Retina (tissue), 1 donor: ENCODE measurements at places on chromosomes 11 and 22.
A peak's percentile ranks its signal among the peaks of the same experiment; 100 is the strongest.

DNA sequence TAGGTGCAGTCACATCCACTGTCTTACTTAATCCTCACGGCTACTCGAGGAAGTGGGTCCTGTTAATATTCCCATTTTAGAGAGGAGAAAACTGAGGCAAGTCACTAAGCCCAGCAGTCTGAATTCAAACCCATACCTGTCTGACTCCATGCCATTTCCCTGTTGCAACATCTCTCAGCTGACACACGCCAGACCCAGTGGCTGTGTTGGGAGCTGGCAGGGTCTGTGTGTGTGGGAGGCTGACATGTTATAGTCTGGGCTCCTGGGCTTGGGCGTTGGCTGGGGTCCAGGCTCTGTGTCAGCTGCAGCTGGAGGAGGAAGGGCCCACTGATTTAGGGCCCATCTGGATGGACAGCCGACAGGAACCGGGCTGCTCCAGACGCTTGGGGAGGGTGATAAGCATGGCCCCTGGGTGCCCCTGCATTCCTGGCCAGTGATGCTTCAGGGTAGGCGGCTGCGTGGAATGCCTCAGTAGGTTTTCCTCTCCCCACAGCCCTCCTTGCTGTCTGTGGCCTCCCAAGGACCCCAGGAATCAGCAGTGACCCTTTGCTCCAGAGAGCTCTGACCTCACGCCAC lies 562.5 kb downstream of the MN1 start:
- DNase-seq: no peak

- DNase-seq: peak; percentile 77
Observed at GRCh38 chr11:124717786-124718651, 21.7 kb upstream of the NRGN start.

DNA sequence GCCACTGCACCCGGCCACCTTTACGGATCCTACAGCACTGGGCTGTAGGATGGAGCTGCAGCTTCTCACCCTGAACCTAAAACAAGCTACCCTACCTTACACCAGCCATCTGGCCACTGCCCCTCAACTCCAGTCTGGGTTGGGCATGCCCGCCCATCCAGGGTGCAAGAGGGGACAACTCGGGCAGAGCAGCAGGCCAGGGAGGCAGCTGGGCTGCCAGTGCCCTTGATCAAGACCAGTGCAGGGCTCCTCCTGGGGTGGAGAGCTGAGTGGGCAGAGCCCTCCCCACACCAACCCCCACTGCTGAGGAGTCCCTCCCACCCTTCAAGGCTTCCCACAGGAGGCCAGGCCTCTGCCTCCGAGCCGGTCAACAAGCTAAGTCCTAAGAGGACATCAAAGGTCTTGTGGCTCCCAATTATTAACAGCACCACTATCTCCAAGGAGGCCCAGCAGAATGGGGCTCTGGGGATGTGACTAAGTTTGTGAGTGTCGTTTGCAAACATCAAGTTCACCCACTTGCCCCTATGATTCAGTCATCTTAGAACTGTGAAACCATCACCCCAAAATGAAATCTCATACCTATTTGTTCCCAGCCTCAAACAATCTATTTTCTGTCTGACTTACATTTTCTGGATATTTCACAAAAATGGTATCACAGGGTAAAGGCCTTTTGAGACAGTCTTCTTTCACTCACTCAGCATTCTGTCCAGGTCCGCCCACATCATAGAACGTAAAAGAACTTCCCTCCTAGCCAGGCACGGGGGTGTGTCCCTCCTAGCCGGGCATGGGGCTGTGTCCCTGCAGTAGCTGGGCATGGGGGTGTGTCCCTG lies 11.0 kb downstream of the GATD1 start:
- DNase-seq: no peak

DNA sequence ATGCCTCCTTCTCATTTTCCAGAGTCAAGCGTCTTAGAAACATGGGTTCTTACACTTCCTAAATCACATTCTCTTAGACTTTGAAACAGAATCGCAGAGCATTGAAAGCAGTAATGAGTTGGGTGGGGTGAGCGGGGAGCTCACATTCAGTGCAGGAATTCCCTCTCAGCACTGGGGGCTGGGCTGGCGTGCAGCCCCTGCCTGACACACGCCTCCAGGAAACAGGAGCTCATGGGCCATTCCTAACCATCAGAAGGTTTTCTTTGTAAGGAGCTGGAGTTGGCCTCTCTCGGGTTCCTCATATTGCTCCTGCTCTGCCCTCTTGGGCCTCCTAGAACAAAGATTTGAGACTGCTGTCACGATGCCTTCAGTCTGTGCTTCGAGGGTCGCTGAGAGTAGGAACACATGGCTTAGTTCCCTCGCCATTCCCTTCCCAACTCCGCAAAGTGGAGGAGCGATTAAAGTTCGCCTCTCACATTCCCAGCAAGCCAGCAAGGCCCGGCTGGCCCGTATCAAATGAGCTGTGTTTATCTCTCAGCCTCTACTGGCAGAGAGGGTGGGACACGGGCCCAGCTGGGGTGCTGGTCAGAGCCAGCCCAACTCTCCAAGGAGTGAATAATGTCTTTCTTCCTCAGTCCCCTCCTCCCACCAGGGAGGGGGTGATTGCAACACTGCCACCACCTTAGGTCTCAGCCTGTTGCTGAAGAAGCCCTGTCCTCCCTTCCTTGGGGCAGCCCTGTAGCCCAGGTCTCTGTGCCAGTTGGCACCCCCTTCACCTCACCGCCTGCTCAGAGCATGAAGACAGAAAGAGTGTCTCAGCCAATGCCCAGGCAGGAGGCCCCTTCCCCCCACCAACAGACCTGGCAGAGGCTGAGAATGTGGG lies 10.4 kb downstream of the CHRDL2 start:
- DNase-seq: no peak

GRCh38 chr11:8983552-8983951 lies 19.3 kb upstream of the TMEM9B start:
- DNase-seq: no peak

- no peak for DNase-seq
Observed at GRCh38 chr11:1205987-1206331, 16.9 kb upstream of the MUC5B start.

DNA sequence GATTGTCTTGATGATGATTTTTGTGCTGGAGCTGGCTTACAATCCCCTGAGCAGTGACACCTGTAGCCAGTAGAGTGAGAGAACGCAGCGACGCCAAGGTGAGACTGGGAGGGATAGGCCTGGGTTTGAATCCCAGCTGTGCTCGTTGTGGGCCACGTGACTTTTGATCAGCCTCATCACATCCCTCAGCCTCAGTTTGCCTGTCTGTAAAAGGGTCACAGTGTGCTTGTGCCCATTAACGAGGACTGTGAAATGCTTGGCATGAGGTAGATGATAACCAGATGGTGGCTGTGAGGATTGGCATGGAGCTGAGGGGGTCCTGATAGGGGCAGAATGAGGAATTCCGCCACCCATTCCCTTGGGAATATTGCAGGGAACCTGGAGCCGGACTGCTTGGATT lies 9.6 kb downstream of the KIAA1671 start:
- DNase-seq: no peak

- DNase-seq: peak; percentile 54
Observed at GRCh38 chr11:119107538-119108145, 498 bp downstream of the C2CD2L start.

DNA sequence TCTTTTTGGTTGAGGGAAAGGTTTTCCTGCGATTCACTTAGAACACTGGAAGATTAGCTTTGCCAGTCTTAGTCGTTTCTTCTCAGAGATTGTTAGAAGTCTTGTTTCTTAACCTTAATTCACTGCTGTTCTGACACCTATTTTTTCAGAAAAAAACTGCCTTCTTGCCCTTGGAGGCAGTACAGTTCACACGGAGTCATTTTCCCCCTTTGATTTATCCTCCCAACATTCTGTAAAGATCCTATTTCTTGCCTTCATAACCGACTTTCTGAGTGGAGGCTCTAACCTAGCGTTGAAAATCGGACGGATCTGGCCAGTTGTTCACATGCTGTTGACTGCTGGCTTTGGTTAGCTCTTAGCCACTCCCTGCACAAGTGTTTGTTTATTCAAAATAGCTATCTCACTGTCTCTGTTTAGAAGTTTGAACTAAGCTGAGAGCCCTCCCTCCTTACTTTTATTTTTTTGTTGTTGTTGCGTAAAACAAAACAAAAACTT lies 737 bp downstream of the BCL2L13 start:
- no peak for DNase-seq

DNA sequence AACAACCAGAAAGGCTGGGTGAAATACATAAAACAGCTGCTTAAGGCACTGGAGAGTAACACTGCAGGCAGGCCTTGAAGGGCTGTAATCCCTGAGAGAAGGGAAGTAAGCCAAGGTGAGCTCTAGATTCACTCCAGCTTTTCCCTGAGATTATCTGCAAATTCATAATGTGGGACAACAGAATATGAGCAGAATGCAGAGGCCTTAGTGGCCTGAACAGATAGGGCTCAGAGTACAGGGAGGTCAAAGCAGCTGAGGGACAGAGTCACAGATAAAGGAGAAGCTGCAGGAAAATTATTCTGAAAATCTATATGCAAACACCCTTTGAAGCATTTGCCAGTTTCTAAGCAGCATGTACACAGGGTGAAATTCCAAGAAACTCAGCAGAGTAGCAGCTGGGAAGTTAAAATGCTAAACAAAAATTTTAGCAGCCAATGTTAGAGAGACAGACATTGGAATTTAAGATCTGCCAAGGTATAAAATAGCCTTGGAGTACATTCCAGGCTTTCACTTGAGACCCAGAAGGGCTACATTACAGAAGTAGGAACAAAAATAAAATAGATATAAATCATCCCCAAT lies 48.1 kb upstream of the CWF19L2 start:
- DNase-seq: no peak

DNA sequence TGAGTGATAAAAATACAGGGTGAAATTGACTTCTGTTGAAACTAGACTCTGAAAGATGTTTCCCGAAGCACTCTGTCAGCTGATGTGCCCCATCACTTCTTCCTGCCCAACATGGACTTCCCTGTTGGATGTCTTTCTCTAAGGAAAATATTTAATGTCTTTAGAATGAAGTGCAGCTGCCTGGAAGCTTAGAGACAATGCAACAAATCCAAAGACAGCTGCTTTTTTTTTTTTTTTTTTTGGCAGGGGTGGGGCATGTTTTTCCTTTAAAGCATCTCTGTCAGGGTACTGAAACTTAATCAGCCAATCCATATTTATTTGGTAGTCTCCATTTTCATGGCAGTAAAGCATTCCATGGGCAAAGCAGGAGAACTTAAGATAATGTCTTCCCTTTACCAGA lies 5.9 kb downstream of the JAM3 start:
- DNase-seq: no peak

DNA sequence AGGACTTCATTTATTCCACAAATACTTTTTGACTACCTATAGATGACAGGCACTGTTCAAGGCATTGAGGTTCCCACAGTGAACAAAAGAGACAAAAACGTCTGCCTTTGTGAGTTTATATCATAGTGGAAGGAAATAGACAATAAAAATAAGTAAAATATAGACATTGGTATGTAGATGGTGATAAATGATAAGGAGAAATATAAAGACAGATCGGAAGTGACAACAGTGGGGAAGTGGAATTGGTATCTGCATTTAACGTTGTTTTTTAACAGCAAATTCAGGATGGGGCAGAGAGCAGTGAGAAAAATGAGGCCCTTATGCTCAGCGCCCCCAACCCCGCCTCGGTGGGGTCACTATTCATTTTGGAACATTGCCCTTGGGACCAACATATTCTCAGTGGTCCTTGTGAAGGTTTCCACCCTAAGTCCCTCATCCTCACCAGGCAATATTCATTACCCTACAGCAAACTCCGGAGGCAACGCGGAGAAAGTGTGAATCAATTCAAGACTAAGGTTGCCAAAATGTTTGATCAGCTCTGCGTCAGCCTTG lies 627 bp upstream of the PEX26 start:
- no peak for DNase-seq

DNA sequence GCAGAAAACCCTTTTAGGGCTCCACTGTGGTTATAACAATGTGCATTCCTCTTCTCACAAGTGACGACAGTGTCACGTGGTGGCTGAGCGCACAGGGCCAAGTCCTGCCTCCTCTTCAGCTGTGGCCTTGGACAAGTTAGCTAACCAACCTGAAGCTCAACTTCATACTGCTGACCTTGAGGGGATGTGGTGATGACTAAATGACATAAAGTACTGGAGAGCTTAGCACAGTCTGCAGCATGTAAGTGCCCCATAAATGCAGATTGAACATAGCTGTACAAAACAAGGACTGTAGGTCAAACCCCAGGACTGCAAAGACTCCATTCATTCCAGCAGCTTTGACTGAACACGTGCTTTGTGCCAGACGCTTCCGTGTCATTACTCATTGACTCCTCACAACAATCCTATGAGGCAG lies 20.1 kb upstream of the MRGPRX2 start:
- DNase-seq: no peak

DNA sequence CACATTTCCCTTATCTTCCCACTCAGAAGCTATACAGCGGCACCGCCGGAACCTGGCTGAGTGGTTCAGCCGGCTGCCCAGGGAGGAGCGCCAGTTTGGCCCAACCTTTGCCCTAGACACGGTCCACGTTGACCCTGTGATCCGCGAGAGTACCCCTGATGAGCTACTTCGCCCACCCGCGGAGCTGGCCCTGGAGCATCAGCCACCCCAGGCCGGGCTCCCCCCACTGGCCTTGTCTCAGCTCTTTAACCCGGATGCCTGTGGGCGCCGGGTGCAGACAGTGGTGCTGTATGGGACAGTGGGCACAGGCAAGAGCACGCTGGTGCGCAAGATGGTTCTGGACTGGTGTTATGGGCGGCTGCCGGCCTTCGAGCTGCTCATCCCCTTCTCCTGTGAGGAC lies 4.9 kb downstream of the NLRX1 start:
- DNase-seq: no peak

- no peak for DNase-seq
Observed at GRCh38 chr11:21572210-21572609, 620.7 kb upstream of the ANO5 start.

- no peak for DNase-seq
Observed at GRCh38 chr11:93051186-93051585, 81.7 kb downstream of the MTNR1B start.

GRCh38 chr11:82225930-82226329 lies 507.7 kb downstream of the FAM181B start:
- no peak for DNase-seq

DNA sequence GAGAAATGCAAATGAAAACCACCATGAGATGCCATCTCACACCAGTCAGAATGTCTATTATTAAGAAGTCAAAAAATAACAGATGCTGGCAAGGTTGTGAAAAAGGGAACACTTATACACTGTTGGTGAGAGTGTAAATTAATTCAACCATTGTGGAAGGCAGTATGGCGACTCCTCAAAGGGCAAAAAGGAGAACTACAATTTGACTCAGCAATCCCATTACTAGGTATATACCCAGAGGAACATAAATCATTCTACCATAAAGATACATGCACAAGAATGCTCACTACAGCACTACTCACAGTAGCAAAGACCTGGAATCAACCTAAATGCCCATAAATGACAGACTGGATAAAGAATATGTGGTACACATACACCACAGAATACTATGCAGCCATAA lies 161.1 kb upstream of the PDGFD start:
- no peak for DNase-seq
